GM12864 (cell line): ENCODE measurements at places on chromosomes 5 and 9.

DNA sequence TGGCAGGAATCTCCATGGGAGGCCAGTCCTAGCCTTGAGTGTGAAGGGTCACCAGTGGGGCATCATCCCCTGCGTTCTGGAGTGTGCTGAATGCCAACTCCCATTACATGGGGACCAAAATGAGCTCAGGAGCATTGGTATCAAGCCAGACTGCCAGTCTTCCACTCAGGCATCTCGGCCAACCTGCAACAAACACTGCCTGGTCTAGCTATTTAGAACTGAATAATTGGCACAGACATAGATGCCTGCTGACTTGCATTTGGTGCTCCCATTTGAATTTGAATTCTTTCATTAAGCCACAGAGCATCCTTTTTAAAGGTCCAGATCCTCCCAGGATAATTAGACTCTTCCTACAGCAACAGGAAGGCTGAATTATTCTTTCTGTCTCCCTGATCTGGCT lies 116.6 kb upstream of the ABCA1 start:
- DNase-seq = no peak

GRCh38 chr9:70791936-70792335 lies 329.5 kb downstream of the TRPM3 start:
- no peak for DNase-seq

DNA sequence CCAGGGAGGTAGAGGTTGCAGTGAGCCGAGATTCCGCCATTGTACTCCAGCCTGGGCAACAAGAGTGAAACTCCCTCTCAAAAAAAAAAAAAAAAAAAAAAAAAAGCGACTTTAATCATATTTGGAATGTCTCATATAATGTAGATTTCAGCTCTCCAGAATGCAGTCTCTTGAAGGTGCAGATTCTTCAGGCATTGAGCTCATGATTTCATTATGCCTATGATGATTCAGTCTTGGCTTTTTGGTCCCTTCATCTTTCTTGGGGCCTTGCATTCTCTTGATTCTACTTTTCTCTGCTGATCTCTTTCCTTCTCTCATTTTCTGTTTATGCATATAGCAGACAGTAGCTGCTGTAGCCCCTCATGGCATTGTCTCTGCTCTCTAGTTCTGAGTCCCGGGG lies 22.9 kb downstream of the KDM4C start:
- no peak for DNase-seq

GRCh38 chr5:8376478-8376877 lies 507.5 kb downstream of the MTRR start:
- no peak for DNase-seq

DNA sequence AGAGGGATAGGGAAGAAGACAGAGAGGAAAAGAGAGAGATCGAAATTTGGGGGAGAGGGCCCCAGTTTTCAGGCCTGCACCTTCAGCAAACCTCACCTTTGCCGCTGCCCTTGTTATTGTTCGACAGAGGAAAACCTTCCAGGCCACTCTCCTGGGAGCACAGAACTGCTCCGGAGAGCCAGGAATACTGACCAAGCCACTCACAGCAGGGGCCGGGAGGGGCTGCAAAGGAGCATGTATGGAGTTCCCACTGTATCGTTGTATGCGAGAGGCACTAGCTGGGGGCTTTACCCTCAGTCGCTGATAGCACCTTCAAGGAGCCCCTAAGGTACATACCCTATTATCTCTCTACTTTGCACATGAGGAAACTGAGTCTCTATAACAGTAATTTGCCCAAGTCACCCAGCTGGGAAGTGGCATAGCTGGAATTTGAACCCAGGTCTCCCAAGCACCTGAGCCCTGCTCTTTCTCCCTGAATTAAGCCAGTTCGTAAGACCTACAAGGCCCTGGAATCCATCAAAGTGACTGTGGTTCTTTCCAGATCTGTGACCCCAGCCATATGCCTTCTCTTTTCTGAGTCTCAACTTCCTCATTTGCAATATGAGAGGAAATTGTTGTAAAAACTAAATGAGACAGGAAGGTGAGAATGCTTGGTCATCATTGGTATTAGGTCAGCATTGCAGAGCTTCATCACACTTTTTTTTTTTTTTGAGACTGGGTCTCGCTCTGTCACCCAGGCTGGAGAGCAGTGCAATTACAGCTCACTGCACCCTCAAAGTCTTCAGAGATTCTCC lies 21.0 kb upstream of the FOXE1 start:
- DNase-seq = no peak

- DNase-seq = no peak
These were observed 1619.1 kb upstream of the ACO1 start for GRCh38 chr9:30765318-30765717.

DNA sequence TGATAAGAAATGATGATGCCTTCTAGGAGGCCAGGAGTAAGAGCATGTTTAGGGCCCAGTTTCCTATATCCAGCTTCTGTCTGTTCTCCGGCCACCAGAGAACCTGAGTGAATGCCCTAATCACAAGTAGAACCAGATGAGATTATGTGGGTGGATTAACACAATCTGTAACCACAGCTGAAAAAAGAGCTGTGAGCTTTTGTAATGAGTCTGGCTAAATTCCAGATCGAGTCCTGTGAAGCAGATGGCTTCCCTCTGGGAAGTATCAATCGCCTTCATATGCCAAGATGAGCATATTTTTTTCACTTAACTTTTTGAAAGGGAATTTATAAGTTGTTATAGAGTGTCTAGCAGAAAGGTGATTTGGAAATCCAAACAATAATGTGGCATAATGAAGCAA lies 99.8 kb downstream of the NNT start:
- DNase-seq = no peak

DNA sequence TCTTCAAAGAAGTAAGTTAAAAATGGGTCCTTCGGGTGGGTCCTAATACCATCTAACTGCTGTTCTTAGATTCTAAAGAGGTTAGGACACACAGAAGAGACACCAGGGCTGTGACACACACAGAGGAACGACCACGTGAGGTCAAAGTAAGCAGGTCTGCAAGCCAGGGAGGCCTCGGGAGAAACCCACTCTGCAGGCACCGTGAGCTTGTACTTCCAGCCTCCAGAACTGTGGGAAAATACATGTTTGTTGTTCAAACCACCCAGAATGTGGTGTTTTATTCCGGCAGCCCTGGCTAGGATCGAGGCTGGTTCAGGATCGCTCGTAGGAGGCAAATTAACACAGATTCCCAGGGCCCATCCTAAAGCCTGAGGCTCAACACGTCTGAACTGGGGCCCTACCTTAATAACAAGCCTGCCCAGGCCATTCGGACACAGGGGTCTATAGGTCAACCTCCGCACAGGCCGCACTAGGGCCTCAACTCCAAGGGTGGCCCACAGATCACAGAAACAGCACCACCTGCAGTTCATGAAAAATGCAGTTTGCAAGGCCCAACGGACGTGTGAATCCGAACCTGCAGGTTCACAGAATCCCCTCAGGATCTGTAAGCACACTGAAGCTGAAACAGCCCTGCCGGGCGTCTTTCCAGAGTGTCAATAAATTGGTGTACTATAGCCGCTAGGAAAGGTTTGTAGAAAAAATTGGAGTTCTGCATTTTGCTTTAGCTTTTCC lies 7.1 kb downstream of the MED10 start:
- DNase-seq = no peak

DNA sequence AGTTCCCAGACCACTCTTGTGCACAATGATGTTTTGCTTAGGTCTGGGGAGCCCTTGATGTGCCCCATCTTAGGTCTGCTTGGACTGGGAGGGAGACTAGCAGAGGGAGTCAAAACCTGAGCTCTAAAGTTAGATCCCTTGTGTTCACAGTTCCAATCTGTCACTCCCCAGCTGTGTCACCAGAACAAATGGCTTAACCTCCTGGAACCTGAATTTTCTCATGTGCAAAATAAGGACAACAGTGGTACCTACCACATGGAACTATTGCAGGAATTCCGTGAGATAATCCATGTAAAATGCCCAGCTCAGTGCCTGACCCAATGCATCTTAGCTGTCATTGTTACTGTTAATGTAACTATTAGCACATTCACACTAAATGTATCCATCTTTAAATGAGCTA lies 45.5 kb downstream of the GALNT10 start:
- DNase-seq = no peak

- no peak for DNase-seq
These were observed 105.0 kb downstream of the ERCC6L2 start for GRCh38 chr9:95980262-95981125.

DNA sequence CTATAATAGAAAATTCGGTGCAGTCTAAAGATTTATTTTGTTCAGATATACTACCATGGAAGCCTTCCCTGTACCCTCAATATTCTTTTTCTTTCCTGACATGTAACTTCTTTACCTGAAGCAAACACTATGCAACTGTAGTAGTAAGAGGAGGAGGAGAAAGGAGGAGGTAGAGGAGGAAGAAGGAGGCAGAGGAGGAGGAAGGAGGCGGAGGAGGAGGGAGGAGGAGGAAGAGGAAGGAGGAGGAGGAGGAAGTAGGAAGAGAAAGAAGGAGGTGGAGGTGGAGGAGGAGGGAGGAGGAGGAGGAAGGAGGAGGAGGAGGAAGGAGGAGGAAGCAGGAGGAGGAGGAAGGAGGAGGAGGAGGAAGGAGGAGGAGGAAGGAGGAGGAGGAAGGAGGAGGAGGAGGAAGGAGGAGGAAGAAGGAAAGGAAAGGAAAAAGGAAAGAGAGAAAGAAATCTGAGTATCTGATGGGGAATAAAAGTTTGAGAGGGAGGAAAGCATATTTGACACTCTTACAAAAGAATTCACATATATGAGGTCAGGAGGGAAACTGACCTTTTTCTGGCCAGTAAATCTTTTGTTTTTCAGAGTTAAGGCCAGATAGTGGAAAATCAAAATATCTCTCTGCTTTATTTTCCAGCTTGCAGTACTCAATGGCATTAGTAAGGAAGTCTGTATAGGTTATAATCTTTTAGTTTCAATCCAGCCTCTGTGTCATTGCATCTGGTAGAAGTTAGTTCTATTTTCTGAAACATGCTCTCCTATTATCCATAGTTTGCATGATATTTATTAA lies 114.5 kb upstream of the LPAR1 start:
- no peak for DNase-seq

DNA sequence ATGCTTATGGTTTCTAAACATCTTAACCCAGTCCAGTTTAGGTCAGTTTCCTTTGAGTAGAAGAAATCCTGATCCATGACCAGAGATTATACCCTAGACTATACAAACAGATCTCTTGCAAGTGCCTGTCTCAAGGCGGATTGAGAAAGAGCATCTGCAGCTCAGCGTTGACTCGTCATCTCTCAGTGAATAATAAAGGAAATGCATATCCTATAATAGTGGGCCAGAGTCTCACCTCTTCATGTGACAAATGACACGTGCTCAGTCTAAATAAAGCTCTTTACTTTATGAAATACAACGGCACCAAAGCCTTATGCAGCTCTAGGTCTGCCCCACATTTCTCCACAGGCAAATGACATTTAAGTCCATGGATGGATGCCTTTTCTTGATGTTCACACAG lies 179.4 kb upstream of the NR3C1 start:
- no peak for DNase-seq

GRCh38 chr5:16617274-16617968 lies 624 bp upstream of the RETREG1 start:
- DNase-seq = no peak

- peak; percentile 27 for DNase-seq
These were observed 14.4 kb upstream of the SCGB3A1 start for GRCh38 chr5:180605554-180606214.

- no peak for DNase-seq
These were observed 46.0 kb downstream of the C9orf152 start for GRCh38 chr9:110161940-110162339.

DNA sequence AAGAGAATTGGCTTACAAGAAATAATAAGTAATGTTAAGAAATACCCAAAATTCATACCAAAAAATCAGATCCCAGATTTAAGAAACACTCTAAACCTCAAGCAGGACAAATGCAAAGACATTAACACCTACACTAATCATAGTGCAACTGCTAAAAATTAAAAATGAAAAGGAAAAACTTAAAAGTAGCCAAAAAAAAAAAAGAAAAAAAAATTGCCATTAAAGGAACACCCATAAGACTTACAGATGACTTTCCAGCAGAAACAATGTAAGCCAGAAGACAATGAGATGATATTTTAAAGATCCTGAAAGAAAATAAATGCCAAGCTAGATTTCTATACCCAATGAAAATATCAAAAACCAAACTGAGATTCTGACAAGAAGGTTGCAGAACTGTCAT lies 101.5 kb downstream of the DENND1A start:
- no peak for DNase-seq

GRCh38 chr5:76874088-76874581 lies 24.3 kb downstream of the S100Z start:
- DNase-seq = peak; percentile 57

DNA sequence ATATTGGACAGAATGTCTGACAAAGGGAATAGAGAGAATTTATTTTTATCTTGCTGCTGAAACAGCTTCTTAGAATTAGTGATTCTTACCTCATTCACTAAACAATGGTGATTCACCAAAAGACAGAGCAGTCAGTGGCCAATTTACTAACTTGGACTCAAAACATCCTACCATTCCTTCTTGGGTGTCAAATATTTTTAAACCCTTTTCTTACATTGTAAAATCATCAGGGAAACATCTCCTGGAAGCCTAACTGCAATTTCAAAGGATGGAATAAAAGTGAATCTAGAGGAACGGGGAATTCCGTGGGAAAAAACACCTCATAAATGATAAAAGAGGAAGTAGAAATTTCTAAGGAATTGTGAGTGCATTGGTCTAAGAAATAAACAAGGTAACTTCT lies 97.7 kb downstream of the LHFPL2 start:
- DNase-seq = no peak

DNA sequence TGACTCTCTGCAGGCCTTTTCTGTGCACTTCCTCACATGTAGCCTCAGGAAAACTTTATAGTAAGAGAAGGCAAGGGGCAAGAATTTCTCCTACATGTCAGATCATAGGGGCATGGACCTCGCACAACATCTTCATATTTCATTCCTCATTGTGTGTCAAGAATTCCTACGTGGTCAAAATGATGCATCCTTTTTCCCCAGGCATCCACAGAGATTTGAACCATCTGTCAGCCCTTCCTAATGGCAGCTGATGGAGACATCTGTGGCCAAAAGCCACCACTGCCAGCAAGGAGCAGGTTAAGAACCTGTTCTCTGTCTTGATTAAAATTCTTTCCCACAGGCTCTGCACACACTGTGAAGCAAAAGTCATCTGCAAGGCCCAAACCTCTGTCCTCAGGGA lies 42.5 kb downstream of the MFAP3 start:
- DNase-seq = no peak

GRCh38 chr9:128340691-128341434 lies 536 bp downstream of the SLC27A4 start:
- DNase-seq = no peak

DNA sequence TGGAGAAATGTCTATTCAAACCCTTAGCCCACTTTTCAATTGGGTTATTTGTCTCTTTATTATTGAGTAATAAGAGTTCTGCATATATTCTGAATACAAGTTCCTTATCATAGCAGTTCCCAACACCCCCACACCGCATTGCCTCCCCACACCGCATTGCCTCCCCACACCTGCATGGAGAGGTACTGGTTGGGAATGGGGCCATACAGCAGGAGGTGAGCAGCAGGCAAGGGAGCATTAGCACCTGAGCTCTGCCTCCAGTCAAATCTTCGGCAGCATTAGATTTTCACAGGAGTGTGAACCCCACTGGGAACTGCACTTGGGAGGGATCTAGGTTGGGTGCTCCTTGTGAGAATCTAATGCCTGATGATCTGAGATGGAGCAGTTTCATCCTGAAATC lies 10.6 kb upstream of the SAP30L start:
- no peak for DNase-seq

- DNase-seq = no peak
These were observed 18.7 kb downstream of the KCNIP1 start for GRCh38 chr5:170522211-170523141.
